ENCODE measurements at places on chromosomes 11 and 22. TPM values are rescaled to one million over a fixed set of nuclear protein-coding genes. Genes with fewer than 3 reads are reported as not detected.

DNA sequence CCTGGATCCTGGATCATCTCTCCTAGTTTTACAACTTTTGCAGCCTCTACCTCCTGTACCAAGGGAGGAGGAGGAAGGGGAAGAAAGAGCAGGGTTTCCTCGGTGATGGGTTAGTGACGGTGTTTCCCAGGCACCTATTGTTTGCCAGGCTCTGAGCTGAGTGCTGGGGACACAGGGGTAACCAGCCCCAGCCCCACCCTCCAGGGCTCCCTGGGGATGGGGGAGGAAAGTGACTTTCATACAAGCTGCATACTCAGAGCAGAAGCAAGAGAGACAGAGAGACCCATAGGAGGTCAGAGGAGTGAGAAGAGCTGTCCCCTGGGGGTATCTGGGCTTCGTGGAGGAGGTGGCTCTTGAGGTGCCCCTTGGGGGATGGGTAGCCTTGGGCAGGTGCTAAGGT, 89.4 kb upstream of the THY1 start:
- DNase-seq, result no peak

DNA sequence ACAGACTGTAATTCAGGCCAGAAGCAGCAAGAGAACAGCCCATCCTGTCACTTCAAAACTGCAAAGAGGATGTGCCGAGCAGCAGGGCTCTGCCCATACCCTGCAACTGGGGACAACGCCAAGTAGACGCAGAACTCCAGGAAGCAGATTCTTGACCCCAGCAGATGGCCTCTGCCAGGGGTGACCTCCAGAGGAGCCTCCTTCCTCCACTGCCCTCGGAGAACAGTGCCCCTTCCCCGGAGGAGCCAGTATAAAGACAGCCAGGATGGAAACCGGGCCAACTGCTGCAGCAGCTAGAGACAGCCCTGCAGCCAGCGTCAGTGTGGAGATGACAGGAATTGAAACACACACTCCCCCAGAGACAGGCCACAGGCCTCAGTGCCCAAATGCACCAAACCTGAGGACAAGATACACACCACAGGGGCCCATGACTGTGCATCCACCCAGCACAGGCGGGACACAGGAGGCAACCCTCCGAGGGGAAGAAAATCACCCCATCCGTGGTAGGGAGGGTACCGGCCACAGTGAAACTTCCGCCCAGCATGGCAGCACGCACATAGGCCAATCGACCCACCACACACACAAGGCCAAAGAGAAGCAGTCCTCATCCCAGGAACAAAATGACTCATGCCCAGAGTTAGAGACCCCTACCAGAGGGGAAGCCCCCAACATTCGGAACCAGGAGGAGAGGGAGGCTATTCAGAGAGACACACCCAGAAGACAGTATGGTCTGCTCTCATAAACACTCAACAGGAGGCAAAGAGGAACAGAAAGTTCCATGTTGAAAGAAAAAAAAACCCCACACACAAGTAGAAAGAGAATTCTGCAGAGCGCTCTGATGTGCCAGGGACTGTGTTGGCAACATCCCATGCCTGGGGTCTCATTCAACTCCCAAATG, 5.6 kb downstream of the AHNAK start:
- peak; percentile 62 for DNase-seq

APBB1 gene
- 87.6 TPM for total RNA-seq

GRCh38 chr11:10303558-10304363, 1.1 kb upstream of the ADM start:
- peak; percentile 47 for DNase-seq

- DNase-seq, result no peak
Observed at GRCh38 chr11:65071907-65072630, 11.8 kb downstream of the CDCA5 start.

DNA sequence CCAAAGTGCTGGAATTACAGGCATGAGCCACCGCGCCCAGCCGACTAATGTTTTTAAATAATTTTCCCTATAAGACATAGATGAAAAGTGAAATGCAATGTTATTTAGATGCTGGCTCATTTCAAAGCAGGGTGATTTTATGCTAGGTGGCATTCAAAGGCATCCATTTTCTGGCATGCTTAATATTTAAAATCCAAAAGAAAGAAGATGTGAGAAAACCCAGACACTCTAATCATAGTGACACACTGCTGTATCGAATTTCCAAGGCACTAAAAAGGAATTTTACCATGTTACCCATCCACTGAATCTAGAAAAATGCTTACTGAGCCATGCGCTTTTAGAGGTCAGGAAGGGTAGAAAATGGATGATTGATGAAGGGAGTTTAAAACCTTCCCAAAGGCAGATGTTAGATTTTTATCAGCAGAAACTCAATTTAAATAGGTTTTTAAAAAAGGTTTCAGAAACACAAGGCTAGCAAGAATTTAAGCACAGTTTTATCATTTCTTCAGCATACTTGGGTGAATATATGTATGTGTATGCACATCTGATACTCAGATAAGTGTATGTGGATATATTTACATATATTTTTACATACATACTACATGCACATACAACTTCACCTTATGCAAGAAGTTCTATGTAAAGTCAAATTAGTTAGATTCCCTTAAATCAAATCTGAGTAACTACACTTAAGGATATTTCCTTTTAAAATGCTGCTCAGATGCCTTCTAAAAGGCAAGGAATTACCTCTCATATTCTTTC, 24.1 kb upstream of the CCDC89 start:
- DNase-seq, result no peak

KCNJ1 gene
- total RNA-seq, result 0.07 TPM

DNA sequence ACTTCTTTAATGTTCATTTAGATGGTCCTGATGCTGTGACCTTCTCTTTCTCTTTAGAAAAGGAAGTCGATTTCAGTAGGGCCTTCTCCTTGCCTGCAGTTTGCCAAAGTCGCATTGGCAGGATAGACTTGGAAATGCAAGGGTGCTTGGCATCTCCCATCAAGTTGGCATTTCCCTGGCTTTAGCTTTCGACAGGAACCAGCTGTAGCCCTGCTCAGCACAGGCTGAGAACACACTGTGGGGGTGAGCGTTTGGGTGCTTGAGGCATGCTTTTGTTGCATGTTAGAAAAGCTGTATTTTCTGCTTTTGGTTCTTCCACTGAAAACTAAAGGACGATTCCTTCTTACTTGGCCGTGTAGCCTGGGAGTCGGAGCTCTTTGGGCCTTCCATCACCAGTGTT, 37.7 kb downstream of the LDLRAD3 start:
- no peak for DNase-seq

CDC45 gene
- 0.67 TPM for total RNA-seq

DNA sequence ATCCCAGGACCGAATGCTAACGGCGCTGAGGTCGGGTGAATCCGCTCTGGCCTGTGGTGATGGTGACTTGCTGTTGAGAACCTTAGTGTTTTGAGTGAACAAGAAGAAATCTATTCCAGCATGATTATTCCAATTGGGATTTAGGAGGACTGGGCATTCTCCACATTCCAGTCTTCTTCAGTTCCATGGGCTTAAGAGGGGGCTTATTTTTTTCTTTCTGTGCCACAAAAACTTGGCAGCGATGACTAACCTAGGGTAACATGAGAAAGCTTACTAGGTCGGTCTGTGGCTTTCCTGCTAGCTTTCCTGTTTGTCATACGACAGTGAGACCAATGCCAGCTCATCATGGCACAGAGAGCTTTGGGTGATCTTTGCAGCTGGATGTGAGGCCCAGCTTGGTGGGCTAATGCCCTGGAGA, 62.9 kb upstream of the ATXN10 start:
- no peak for DNase-seq
